ENCODE measurements at places on chromosomes 5 and 9.
A peak's percentile ranks its signal among the peaks of the same experiment; 100 is the strongest.

DNA sequence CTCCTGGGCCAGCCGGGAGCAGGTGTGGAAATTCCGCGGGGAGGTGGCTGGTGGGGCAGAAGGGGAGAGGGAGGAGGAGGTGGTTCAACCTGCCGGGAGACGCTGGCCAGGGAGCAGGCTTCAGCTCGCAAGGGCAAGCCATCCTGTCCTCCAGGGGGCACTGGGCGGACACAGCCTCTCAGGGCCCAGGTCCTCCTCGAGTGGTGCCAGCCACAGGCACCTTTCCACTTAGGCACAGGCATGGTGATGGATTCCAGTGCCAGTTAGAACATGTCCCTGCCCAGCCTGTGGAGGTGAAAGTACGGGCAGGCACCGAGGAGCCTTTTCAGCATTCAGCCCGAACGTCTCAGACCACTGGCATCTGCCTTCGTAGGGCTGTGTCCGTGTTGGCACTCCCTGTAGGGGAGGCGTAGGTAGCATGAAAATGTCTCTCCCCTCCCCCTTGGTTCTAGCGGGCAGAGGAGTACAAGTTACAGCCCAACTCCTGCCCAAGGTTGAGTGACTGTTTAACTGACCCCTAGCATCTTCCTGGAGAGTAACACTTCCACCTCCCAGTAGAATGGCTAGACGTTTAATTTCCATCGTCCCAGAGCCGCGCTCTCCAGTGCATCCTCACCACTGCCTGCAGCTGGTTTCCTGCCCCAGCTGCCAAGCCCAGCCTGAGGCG lies 48.9 kb downstream of the DAB2IP start:
- no peak for DNase-seq

DNA sequence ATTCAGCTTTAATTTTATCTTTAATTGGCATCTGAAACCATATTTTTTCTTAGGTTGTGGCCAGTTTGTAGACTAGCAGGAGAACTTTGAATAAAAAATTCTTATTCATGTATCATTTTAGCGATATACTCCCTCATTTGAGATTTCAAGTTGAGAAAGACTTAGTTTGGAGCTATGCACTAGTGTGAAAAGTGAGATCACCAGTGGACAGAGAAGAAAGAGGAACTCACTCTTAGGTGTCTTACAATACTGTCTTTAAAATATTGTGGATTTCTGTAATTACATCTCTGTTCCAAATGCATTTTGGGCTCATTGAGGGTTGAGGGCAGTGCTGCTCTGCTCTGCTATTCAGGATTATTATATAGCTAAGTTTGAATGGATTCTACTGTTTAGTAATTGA lies 54.7 kb downstream of the NAA35 start:
- DNase-seq = no peak

GRCh38 chr9:8868632-8869031 lies 1069.1 kb upstream of the DMAC1 start:
- no peak for DNase-seq

GRCh38 chr5:141605523-141606277 lies 13.1 kb downstream of the DIAPH1 start:
- DNase-seq = peak; percentile 34

Data from esophagus squamous epithelium (tissue), 5 donors.